HCEC 1CT (cell line): ENCODE measurements at places on chromosomes 3 and 15.
A peak's percentile ranks its signal among the peaks of the same experiment; 100 is the strongest.

DNA sequence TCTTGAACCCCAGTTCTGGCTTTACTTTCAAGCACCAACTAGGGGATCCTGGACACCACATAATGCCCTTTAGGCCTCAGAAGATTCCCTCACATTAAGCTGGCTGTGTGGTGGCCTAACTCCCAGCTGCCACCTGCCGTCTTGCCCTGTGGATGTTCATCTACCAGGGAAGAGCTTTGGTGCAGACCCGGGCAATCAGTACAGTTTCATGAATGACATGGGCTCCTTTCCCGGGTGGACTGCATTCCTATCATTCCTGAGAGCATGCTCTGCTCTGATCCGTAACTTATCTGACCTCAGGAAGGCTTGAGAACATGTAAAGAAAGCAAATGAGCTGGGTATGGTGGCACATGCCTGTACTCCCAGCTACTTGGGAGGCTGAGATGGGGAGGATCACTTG, 50.0 kb upstream of the GSK3B start:
- peak; percentile 62 for DNase-seq

- DNase-seq, result peak; percentile 56
Measured at GRCh38 chr3:52190294-52191074, 7.5 kb upstream of the ALAS1 start.

GRCh38 chr3:67712259-67712658, 57.8 kb upstream of the SUCLG2 start:
- DNase-seq, result no peak

- DNase-seq, result no peak
Measured at GRCh38 chr3:131821191-131821762, 213.5 kb downstream of the CPNE4 start.

- DNase-seq, result no peak
Measured at GRCh38 chr3:182414586-182414985, 378.7 kb upstream of the ATP11B start.
